Occipital lobe (tissue), 3 donors: ENCODE measurements at places on chromosomes 4 and X.

GRCh38 chr4:26420438-26420837, 69.8 kb downstream of the CCKAR start:
- DNase-seq, result no peak

DNA sequence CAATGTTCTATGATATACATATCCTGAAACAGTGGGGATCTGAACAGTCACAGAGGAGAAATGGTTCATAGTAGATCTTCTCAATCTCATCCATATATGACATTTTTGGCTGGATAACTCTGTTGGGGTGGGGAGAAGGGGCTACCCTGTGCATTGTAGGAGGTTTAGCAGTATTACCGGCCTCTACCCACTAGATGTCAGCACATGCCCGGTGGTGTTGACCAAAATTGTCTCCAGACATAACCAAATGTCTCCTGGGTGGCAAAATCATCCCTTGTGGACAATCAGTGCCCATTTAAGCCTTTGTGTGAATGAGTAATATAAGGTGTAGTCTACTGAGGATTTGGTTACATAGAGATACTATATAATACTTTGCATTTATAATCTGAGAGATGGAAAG, 89.9 kb downstream of the PLS3 start:
- no peak for DNase-seq

DNA sequence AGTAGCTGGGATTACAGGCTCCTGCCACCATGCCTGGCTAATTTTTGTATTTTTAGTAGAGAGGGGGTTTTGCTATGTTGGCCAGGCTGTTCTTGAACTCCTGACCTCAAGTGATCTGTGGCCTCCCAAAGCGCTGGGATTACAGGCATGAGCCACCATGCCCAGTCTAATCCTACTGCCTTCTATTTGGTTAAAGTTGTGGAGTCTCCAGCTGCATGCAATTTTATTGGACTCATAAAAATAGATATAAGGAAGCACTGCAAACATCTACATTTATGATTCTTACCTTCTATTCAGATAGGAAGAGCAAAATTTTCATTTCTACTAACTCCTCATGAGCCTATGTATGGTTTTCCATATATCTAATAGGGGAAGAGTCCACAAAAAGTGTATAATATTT, 13.7 kb downstream of the RIPPLY1 start:
- no peak for DNase-seq

DNA sequence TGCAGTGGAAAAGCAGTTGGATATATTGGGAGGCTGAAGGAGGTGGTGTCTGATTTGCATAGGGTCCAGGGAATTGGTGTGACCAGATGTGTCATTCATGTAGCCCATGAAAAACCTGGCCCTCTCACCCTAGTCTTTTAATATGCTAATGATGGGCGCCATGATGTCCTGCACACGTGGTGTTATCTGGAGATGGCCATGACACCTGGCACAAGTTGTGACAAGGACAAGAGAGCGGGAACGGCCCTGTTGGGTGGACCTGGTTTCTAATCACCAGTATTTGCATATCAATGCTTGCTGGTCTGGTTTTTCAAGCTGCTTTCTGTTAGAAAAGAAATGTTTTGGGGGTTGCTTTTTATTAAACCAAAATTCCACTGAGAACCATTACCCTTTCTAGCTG, 87.4 kb downstream of the ZXDA start:
- DNase-seq, result no peak

DNA sequence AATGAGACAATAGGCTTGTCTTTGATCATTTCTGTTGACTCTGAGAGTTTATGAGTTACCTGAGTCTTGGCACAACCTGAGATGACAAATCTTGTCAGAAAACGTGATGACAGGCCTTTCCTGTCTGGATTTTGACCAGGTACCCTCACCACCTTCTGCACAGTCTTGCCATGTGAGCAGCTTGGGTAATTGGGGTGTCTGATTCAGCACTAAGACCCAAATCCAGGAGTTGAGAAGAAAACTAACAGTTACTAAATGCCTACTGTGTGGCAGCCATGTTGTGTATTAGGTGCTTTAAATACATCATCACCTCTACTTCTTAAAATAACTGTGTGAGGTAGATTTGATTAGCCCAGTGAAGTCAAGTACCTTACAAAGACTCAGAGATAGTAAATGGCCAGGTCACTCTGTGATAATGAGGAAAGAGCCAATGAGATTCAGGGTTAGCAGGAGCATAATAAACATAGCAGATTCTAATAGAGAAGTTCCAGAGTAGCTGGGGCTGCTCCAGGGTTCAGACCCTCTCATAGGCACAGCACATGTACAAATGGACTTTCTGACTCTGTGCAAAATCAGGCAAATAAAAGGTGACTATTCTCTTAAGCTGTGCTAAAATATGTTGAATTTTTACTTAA, 2.8 kb downstream of the EREG start:
- no peak for DNase-seq

GRCh38 chrX:139759637-139760036, 51.7 kb upstream of the MCF2 start:
- DNase-seq, result no peak
